DMS 273 treated with DMSO at 0.1 percent for 48 hours (cell line): ENCODE measurements at places on chromosomes 16 and 17.

- no peak for DNase-seq
Measured at GRCh38 chr16:73265124-73265837, 217.4 kb upstream of the ZFHX3 start.

- DNase-seq = no peak
Measured at GRCh38 chr16:80875616-80876015, 71.2 kb upstream of the CDYL2 start.

GRCh38 chr16:50228364-50228868 is 37.9 kb upstream of the ADCY7 start:
- DNase-seq = no peak

- DNase-seq = no peak
Measured at GRCh38 chr17:67784364-67785121, 40.8 kb upstream of the BPTF start.

- no peak for DNase-seq
Measured at GRCh38 chr16:49275050-49275730, 6.4 kb downstream of the CBLN1 start.

GRCh38 chr17:43661699-43662412 is at the start of gene MEOX1:
Gene MEOX1, minus strand, starts transcription at chr17:43661922. Its CDS starts 388 bp downstream, at chr17:43661534.
- DNase-seq = peak; percentile 55

GRCh38 chr17:57487573-57487972 is 231.2 kb downstream of the MSI2 start:
- no peak for DNase-seq

GRCh38 chr16:23863511-23864422 is 28.0 kb downstream of the PRKCB start:
- no peak for DNase-seq

GRCh38 chr16:49189286-49189685 is 92.4 kb downstream of the CBLN1 start:
- DNase-seq = no peak

GRCh38 chr17:44911133-44912001 is 3.9 kb downstream of the GFAP start:
- no peak for DNase-seq

DNA sequence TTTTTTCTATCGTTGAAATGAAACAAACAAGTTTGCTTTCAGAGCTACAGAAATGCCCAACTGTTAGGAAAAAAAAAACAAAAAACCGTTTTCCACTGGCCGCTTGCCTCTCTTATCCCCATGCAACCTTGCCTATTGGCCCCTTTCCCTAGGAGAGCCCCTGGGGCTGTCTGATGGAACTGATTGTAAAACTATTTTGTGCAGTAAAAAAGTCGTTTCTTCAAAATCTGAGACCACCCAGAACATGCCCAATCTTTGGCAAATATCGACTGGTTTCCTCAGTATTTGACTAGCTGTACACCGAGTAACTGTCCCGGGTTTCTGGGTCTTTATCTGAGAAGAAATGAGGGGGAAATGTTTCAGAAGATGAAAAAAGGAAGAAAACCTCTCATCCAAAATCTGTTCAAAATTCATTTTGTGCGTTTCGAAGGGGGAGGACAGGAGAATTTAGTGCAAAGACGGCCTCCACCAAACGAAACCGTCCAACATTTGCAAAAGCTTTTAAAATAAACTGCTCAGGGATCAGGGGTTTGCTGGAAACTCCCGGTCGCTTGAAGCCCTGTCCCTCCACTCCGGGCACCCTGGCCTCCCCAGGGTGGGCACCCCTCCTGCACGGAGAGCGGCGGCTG is 1.1 kb upstream of the GNAO1 start:
- no peak for DNase-seq

DNA sequence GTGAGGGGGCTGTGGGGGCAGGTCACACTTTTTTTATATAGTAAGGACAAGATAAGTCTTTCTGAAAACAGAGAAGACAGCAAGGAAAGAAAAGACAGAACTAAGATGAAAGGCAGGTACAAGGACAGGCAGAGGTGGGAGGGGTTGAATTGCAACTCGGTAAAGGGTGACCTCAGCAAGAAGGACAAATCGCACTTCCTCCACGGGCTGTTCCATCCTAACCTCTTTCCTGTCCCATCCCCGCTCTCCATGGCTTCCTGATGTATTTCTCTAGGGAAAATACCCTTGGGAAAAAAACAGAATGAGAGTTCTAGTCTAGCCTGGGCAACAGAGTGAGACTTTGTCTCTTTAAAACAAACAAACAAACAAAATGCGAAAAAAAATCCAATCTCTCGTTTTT is 57.3 kb downstream of the ARHGAP17 start:
- DNase-seq = no peak

DNA sequence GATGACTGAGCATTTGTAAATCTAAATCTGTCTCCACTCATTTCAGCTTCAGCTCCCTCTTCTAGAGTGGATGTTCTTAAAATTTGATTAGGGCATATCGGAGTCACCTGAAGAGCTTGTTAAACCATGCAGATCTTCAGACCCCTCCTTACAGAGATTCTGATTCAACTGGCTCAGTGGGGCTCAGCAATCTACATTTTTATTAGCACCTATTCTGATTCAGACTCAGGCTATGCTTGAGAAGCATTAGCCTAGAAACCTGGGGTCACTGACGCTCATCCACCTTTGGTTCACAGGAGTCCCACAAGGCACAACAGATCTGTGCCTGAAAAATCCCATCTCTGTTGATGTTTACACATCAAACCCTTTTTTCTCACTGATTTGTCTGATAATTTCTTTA is 365.6 kb downstream of the GRIN2A start:
- no peak for DNase-seq

DNA sequence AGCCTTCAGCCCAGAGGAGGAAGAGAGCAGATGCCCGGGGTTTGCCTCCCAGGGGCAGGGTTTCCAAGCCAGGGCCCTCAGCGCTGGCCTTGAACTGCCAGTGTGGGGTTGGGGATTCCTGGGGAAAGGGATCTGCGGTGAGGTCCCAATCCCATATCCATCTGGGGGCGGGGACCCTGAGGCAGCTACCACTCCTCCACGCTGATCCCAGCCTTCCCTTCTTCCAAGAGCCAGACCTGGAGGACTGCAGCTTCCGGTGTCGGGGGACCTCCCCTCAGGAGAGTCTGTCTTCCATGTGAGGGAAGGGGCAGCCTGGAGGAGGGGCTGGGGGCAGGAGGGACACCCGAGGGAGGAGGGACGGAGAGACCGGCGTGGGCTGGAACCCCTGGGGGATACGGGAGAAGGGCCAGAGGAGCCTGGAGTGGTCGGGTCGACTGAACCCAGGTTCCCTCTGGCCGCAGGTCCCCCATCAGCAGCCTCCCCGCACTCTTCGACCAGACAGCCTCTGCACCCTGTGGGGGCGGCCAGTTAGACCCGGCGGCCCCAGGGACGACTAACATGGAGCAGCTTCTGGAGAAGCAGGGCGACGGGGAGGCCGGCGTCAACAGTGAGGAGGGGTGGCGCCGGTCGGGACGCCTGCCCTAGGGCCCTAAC is 10.7 kb upstream of the CISD3 start:
- no peak for DNase-seq

- no peak for DNase-seq
Measured at GRCh38 chr16:1871974-1872635, at the start of gene MEIOB. Gene MEIOB, minus strand, starts transcription at chr16:1872164. Its CDS starts 3,989 bp downstream, at chr16:1868175.

GRCh38 chr17:70871180-70871818 is 702.0 kb downstream of the KCNJ2 start:
- DNase-seq = peak; percentile 82

DNA sequence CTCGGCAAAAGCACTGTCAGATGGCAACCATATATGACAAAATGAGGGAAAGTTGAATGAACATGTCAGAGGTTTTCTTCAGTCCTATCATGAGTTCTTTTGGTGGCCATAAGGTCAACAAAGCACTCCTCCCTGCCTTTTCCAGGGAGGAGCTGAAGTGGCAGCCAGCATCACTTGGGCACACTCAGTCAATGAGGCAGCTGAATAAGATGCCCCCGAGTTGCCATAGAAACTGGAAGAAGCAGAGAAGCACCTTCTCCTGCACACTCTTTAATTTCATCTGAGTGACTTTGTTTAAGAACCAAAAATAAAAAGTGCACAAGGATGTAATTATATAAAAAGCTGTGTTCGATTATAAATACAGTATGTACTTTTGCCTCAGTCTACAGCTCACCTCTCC is 16.0 kb downstream of the KCNJ2 start:
- DNase-seq = no peak

DNA sequence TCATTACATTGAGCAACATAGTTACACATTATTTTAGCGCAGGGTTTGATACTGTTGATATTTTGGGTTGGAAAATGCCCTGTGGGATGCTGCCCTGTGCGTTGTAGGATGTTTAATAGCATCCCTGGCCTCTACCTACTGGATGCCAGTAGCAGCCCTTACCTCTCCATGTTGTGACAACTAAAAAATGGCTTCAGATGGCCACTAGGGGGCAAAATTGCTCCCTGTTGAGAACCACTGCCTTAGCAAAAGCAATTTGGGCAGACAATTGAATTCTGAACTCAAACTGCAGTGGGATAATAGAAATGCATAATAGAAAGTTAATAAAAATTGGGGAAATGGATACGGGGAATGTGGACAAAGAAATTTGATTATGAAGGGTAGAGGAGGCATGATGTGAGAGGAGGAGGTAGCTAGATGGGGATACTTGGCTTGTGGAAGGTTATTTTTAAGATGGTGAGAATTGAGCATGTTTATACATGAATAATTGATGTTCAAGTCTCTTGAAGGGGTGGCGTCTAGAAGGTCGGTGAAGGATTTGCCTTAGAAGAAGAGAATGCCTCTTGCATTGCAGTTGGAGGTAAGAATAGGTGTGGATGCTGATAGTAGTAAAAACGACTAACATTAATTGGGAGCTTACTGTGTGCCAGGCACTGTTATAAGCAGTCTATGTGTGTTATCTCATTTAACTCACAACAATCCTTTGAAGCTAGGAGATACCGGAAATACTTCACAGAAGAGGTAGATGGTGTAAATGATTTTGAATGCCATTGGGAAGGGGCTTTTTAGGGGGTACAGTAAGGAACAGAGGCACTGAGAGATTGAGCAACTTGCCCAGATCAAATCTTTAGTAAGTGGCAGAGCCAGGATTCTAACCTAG is 19.0 kb downstream of the HEATR9 start:
- no peak for DNase-seq

DNA sequence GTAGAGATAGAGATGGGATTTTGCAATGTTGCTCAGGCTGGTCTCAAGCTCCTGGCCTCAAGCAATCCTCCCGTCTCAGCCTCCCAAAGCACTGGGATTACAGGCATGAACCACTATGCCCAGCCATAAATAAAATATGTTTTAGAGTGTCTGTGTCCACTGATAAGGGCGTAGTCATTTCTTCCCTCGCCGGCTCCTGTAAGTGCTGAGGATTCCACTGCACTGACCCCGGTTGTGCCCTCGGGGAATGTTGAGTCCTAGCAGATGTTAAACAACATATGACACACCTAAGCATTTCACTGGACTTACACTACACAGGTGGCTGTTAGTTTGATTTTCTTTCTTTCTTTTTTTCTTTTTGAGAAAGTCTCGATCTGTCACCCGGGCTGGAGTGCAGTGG is 5.6 kb upstream of the SHMT1 start:
- DNase-seq = no peak

GRCh38 chr16:49602201-49602975 is 228.8 kb downstream of the C16orf78 start:
- no peak for DNase-seq

DNA sequence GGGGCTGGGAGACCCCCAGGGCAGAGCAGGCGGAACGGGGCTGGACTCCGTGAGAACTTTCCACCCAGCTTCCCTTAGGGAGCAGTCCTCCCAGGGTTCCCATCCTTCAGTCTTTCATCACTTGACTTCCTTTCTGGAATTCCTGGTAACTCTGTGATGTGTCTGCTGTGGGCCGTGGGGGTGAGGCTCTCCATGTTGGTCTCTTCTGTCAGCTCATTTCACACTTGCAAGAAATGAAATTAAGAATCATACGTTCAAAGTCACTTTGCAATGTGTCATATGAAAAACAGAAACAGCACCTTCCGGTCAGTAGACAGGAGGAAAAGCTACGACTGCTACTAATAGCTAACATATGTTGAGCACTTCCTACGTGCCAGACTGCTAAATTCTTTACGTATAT is 5.4 kb upstream of the BBS2 start:
- no peak for DNase-seq

GRCh38 chr16:17471719-17472461 is 1.1 kb upstream of the XYLT1 start:
- no peak for DNase-seq

DNA sequence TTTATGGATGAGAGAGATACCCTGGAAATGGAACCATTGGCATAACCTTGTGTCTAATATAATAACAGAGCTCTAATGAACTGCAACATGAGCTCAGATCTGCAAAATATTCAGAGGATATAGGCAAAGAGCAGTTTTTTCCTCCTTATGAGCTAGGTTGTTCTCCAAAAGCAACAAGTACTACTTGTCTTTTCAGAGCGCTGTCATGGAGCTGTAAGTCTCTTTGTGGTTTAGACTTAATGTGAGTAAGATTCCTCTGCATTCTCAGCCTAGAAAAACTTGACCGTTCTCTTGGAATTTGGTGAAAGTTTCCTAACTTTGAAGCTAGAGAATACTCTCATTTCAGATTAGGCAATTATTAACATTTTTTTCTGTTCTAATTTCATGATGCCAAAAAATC is 85.2 kb downstream of the FTO start:
- no peak for DNase-seq

DNA sequence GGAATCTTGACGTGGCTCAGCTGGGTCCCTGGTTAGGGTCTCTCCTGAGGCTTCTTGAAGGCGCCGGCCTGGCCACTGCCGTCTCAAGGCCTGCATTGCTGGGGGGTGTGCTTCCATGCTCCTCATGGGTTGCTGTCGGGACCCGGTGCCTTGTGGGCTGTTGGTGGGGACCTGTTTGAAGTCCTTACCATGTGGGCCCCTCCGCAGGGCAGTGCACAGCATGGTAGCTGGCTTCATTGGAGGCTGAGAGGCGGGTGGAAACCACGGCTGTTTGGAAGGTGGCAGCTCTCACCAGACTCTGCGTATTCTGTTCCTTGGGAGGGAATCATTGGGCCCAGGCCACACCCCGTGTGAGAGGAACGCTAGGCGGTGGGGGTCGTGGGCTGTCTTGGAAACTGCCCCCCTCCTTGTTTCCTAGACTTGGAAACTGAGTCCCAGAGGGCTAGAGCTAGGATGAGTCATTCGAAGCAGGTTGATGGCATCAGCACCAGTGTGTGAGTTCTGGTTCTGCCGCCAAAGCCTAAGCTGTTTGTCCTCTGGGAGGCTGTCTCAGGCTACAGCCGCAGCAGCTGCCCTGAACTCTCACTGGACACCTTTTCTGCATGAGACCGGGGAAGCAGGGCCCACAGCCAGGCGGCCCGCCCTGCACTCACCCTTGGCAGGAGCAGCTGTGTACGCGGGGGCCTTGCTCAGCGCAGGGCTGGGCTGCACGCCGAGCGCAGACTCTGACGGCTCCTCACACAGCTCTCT is 35.2 kb downstream of the ZNF750 start:
- DNase-seq = no peak
